ENCODE measurements at places on chromosomes 12 and 14.

DNA sequence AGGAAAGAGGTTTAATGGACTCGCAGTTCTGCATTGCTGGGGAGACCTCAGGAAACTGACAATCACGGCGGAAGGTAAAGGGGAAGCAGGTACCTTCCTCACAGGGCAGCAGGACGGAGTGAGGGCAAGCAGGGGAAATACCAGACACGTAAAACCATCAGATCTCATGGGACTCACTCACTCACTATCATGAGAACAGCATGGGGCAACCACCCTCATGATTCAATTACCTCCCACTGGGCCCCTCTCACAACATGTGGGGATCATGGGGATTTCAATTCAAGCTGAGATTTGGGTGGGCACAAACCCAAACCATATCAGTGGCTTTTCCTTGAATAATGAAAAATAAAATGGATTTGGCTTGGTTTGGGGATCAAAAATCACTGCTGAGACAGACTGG is 380.5 kb downstream of the VRK1 start:
- DNase-seq: no peak

- peak; percentile 23 for DNase-seq
Measured at GRCh38 chr14:23121361-23121771, 2.3 kb upstream of the CEBPE start.

GRCh38 chr12:67519484-67520433 is 128.8 kb upstream of the DYRK2 start:
- no peak for DNase-seq

GRCh38 chr14:50797250-50798047 is 33.5 kb downstream of the NIN start:
- no peak for DNase-seq

- DNase-seq: no peak
Measured at GRCh38 chr14:81826081-81826480, 292.4 kb upstream of the SEL1L start.

GRCh38 chr14:101481557-101481956 is 79.7 kb upstream of the DIO3 start:
- no peak for DNase-seq

DNA sequence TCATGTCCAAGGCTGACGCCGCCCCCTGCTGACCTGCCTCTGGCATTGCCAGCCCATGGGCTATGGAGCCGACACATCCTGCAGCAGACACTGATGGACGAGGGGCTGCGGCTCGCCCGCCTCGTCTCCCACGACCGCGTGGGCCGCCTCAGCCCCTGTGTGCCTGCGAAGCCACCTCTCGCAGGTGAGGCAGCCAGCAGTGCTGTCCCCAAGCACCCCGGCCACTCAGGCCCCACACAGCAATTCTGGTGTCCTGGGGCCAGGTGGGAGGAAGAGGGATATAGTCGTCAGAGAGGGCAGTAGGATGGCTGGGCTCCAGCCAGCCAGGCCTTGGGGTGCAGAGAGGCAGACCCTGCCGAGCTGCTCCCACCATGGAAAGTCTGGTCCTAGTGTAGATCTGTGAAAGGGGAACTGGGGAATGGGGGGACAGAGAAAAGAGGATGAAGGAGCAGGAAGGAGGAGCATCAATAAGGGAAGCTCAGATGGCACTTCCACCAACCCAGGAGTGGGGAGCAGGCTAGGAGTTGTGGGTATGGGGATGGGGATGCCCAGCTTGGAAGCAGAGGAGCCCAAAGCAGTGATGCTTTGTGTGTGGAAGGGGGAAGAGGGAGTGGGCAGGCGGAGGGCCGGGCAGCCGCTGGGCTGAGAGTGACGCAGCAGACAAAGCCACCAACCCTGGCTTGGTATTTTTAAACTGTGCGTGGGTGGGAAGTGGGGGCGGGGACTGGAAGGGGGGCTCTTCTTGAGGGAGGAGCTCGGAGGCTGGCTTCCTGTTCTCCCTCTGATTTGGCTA is 4.7 kb downstream of the NAB2 start:
- DNase-seq: peak; percentile 51

GRCh38 chr14:68363843-68364767 is 428.8 kb downstream of the ZFP36L1 start:
- DNase-seq: no peak

DNA sequence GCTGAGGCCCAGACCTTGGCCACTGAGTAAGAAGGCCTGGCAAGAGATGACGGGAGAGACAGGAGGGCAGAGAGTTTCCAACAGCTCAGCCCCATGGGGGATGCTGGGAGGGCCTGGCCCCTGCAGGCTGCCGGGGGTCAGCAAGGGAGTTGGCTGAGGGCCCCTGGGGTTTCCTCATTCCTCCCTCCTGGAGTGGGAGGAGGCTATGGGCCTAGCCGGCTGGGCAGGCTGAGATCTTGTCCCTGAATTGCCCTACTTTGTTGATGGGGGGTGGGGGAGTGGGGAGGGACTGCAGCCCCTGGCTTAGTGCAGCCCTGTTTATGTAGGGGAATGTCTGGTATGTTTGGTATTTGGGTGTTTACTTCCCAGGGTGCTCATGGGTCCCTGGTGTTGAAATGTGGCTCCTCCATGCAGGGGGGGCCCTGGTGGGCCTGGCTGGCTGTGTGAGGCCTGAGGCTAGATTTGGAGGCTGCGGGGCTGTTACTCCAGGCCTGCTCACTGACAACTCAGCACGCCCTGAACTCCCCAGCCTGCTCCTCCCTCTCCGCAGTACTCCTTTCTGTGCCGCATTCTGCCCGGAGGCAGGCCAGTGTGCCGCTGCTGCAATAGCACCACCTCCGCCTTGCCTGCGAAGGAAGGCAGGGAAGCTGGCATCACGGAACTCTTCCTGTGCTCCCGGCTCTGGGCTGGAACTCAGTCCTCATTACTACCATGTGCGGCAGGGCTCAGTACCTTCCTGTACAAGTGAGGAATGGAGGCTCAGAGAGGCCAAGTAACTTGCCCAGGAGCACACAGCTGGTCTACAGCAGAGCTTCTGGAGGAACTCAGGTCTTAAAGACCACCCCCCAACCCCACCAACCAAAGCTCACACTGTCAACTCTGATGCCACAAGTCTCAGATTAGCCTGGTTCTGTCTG is 25.3 kb downstream of the JDP2 start:
- no peak for DNase-seq

DNA sequence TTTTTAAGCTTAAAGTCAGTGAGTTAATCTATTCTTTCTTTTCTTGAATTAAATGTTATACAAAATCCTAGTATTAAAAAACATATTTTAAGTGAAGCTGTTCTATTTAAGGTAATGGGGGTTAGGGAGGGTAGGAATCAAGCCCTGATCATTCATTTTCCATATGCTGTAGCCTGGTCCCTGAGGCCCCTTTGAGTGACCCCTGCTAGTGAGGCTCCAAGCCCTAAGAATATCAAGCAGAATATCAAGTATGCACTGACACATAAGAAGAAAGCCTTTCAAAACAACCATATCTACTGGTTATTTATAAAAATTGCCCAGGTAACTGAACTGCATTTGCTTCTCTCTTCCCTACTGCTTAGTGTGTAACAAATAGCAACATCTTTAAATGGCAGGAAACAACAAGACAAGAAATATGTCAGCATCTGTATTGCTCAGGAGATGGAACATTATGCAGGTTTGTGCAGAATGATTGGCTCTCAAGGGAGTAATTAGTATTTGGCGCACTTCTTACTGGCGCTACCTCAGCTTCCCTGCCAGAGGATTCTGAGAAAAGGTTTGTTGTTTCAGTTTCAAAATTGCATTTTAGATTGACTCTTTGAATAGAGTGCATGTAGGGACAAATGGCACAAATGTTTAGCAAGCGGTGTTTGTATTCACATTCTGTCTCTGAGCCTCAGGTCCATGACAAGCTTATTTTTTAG is 223.0 kb downstream of the DUSP6 start:
- no peak for DNase-seq

DNA sequence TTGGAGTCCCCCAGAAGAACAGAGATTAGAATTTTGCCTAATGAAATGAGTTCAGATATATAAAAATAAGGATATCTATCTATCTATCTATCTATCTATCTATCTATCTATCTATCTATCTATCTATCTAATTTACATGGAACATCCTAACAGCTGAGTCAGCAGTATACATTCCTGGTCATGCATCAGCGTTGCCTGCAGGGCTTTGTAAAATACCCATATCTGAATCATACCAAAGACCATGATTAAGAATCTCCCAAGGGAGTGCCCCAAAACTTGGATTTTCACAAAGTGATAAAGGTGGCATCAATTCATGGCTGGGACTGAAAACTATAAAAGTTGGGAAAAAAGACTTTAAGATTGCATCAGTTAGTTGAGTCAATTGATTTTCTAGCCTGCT is 32.7 kb upstream of the SYT10 start:
- DNase-seq: no peak
